CD14-positive monocyte (primary cell): ENCODE measurements at places on chromosomes 5 and 9. TPM values are rescaled to one million over a fixed set of nuclear protein-coding genes. Genes with fewer than 3 reads are reported as not detected.

- no peak for DNase-seq
These were observed 8.1 kb upstream of the NUP214 start for GRCh38 chr9:131117121-131117761.

- DNase-seq = no peak
These were observed 47.6 kb downstream of the GABRA1 start for GRCh38 chr5:161895514-161895913.

Gene PDE6A
- polyA plus RNA-seq = not detected

- DNase-seq = no peak
These were observed 153.9 kb downstream of the SMC2 start for GRCh38 chr9:104247899-104248460.

DNA sequence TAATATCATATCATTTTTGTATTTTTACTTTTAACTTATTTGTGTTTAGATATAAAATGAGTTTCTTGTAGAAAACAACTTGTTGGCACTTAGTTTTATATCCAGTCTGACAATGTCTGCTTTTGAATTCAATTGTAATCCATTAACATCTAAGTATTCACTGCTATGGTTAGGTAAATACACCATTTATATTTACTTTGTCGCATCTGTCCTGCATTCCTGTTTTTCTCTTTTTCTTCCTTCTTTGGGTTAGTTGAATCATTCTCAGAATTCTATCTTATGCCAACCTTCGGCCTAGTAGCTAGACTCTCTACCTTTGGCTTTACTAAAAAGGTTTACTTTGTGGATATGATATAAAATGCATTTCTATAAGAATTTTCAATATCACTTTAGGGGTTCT, 107.6 kb downstream of the PLCXD3 start:
- DNase-seq = no peak

GRCh38 chr5:64971513-64971912, 202.8 kb downstream of the CWC27 start:
- DNase-seq = no peak

- DNase-seq = no peak
These were observed 292.7 kb downstream of the RAB3C start for GRCh38 chr5:58875599-58875998.

Gene FAXDC2
- polyA plus RNA-seq = 0.30 TPM

- DNase-seq = no peak
These were observed 229.0 kb downstream of the ROR2 start for GRCh38 chr9:91720751-91721705.

- no peak for DNase-seq
These were observed 8.8 kb upstream of the ADRB2 start for GRCh38 chr5:148817606-148818005.

Gene FAM169A
- not detected for polyA plus RNA-seq

DNA sequence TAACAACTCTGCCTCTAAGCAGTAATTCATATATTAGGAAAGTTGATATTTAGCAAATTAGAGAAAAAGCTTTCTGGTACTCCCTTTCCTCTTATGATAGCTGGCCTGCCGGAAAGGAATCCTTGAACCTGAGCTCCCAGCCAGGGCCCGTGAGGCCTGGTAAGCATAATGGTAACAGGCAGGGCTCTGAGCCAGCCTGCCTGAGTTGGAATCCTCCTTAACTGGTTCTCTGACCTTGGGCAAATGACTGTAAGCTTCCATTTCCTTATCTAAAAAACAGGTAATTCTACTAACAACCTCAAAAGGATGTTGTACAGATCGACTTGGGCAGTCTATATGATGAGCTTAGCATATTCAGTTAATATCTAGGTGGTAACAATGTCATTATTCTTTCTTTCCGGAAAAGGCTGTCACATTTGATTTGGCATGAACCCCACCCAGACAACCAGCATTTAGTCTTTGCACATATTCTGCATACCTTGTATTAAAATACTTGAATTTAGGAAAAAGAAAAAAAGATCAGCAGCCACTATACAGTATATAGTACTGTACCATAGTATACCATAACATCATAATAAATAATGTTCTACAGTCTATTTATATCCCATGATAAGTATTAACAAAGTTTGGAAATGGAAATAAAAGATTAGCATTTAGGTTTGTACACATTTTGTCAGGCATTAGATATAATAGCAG, 55.7 kb upstream of the MAP3K1 start:
- DNase-seq = no peak

DNA sequence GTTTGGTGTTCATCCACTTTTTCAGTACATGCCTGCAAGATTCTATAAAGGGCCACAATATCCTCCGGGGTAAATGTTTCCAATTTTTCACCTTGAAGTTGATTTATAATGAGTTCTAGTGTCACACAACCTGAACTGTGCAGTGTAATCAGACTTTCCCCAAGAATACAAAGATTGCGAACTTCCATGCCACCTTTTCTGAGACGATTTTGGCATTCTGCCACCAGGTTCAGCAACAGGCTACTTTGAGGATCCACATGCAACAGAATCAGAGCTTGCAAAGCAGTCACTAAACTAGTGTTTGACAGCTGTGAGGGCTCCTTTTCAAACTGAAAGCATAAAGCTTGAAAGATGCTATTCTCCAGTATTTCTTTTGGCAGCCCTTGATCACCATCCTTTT, 1.6 kb downstream of the FASTKD3 start:
- no peak for DNase-seq

GRCh38 chr9:98318834-98319478, 63.5 kb upstream of the TBC1D2 start:
- no peak for DNase-seq

DNA sequence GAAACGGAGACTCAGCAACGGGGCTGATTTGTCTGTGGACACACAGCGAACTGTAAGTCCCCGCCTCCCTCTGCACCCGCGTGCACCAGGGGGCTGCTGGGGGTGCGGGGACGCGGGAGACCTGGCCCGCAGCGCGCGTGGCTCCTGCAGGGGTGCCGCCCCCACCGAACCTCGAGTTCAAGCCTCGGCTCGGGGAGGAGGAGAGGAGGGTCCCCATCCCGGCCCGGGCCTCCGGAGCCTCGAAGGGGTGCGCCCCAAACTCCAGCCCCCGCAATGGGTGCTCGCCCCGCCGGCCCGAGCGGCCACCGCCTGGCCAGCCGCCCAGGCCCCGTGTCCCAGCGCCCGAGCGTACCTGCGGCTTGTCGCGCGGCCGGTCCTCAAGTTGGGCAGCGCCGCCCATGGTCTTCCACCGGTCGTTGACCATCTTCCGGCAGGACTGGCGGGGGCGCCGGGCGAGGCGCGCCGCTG, 829 bp downstream of the FIBCD1 start:
- DNase-seq = no peak

- peak; percentile 27 for DNase-seq
These were observed 72.3 kb downstream of the NIPSNAP3B start for GRCh38 chr9:104836235-104836634.

DNA sequence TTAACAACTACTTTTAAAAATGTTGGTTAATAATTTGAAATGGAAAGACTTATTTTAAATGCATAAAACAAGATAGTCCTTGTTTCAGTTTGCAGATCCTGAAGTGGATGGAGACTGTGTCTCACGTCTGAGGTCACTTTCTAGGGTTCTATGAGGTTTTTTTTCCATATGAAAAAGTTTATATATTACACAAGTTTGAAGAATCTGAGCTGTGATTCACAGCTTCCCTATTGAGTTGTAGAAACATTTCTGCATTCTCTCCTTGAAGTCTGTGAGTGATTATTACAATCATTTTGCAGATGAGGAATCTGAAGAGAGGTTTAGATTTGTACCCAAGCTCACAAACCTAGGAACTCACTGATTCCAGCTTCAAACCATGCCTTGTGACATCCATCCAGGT, 442.5 kb upstream of the KLF4 start:
- DNase-seq = peak; percentile 84

Gene REEP5
- polyA plus RNA-seq = 59.3 and 83.6 TPM in 2 replicates

- DNase-seq = no peak
These were observed 224.6 kb upstream of the PLPPR1 start for GRCh38 chr9:100803956-100804355.

Gene GPR21
- polyA plus RNA-seq = 0.08 and 0.39 TPM in 2 replicates

DNA sequence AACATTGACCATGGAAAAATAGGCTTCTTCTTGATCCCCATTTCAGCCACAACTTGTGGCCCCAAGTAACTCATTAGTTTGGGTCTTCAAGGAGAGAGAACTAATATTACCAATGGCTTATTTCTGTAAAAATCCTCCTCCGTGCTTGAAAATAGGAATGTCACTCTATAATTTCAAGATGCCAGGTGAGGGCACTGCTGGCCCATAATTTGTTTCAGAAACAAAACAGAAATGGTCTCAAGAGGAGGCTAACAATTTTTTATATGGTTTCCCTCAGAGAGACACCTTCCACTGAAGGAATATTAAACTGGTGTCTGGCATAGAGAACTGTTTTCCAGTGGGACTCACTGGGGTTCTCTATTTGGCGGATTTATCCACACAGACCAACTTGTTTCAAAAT, 437.0 kb upstream of the TRPC7 start:
- DNase-seq = no peak

Gene ANKRD31
- polyA plus RNA-seq = not detected in 2 replicates

GRCh38 chr5:116766470-116766947, 191.9 kb upstream of the SEMA6A start:
- DNase-seq = no peak

DNA sequence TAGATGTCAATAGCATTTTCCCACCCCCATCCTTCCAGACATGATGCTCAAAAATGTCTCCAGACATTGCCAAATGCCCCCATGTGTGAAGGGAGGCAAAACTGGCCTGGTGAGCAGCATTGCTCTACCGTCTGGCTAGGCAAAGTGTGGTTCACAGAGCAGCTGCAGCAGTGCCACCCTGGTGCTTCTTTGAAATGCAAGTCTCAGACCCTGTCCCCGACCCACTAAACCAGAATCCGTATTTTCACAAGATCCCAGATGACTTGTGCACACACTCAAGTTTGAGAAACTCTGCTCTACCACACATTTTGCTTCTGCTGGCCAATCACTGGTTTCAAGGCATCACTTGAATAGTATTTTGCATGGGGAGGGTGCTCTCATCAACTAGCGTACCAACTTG, 226.6 kb upstream of the KLF9 start:
- no peak for DNase-seq

GRCh38 chr9:137396634-137397367, 26.2 kb downstream of the EXD3 start:
- DNase-seq = no peak

Gene IRGM
- not detected for polyA plus RNA-seq

DNA sequence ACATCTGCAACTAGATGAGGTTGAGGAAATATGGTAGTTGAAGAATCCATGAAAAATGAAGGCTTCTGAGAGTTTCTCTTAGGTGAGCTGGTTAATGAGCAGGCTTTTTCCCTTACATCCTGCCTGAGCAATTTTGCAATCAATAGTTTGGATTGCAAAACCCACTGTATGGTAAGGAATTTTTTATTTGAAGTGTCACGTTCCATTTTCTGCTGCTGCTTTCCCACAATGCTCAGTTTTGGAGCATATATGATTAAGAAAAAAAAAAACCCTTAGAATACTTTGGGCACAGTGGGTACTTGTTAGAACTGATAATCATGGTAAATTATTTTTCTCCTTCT, 144.2 kb downstream of the PCSK1 start:
- no peak for DNase-seq

GRCh38 chr9:87596862-87597261, 99.2 kb downstream of the DAPK1 start:
- no peak for DNase-seq

GRCh38 chr5:95081500-95081960, 203.4 kb downstream of the MCTP1 start:
- DNase-seq = peak; percentile 94

DNA sequence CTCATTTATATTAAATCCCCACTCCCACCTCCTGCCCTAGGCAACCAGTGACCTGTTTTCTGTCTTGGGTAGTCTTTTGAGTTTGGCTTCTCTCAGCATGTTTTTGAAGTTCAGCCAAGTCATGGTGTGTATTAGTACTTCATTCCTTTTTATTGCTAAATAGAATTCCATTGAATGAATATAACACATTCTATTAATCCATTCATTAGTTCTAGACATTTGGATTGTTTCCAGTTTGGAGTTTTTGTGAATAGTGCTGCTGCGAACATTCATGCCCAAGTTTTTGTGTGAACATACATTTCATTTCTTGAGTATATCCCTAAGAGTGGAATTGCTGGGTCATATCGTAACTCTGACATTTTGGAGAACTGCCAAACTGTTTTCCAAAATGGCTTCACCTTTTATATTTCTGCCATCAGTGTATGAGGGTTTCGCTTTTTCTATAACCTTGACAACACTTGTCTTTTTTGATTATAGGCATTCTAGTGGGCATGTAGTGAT, 2.7 kb downstream of the ZNF346 start:
- DNase-seq = no peak

DNA sequence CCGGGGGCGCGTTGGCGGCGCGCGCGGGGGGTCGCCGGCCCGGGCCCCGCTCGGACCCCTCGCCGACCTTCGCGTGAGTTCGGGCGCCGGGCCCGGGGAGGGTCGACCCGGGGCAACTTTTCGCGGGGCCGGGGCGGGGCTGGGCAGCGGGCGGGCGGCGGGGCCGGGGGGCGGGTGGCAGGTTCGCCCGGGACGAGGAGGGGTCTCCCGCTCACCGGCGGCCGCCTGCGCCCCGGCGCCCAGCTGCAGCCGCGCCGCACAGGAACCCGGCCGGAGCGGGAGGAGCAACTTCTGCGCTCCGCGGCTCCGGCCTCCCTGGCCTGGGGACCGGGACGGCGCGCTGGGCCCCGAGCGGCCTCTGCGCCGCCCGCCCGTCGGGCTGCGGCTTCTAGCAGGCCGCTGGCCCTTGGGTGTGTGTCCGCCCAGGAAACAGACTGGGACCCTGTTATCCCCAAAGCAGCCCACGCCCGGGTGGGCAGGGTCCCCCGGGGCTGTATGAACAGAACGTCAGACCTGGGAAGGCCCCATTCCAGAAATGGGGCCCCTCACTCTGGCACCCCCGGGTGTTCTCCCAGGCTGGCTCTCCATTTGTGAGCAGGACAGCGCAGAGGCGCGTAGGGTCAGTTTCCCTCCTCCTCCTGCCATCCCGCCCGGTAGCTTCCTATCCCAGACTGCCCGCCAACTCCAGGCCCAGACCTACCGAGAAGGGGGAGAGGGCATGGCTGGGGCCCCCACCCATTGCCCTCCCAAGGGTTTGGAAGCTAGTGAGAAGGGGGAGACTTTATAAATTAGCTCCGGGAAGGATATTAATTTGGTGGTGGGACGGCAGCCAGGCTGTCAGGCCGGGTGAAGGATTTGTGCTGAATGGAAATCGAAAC, 708 bp downstream of the RXRA start:
- no peak for DNase-seq

Gene BTNL3
- polyA plus RNA-seq = not detected

DNA sequence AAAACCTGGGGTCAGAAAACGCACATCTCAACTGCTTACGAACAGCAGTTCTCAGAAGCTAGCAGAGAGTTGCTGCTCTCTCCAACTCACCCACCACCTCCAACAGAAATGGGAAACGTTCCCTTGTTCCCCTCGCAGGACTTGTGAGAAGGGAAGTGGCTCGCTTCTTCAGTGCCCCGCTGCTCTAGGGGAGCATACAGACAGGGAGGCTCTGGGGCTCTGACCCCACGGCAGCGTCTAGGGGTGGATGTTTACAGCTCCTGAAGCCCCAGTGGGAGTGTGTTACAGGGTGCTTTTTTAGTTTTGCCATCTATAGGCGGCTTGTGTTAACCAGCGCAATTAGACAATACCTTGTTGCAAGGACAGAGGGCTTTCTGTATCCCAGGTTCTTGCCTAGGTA, 267.7 kb upstream of the ACTBL2 start:
- no peak for DNase-seq
